WTC11 (cell line): ENCODE measurements at places on chromosomes 3 and 15. TPM values are rescaled to one million over a fixed set of nuclear protein-coding genes. Genes with fewer than 3 reads are reported as not detected.

ADIPOQ gene
- not detected in 3 replicates for total RNA-seq

DNA sequence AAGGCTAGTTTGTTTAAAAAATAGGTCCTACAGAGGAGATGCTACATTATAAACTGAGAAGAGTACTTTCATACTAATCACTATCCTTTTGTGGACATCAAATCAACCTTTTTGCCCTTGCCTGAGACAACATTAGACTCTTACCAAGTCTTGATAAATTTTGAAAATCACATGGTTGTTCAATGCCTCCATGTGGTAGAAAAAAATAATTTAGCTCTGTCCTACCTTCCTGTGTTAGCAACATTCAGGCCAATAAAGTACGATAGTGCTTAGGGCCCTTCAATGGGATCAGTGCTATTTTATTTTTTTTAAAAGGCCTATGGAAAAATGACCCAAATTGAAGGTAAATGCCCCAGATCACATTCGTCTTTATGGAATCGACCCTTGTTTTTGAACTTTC, 5.0 kb upstream of the UBE2E1 start:
- no peak for DNase-seq

- DNase-seq = no peak
Measured at GRCh38 chr3:158381262-158381868, 189.6 kb upstream of the MLF1 start.

DNA sequence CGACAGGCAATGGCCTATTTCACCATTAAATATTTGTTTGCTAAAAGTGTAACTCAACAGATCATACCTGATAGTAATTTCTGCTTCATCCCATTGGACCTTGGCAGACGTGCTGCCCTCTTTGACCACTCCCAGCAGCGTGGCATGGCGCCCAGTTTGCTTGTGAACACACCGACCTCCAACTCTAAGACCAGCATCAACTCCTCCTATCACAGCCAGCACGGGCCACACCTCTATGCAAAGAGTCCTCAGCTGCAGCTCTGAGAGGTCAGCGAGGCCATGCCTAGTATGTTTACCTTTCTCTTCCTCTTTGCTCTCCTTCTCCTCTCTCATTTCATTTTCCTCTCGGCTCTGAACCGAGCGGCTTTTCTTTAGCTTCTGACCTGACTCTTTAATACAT, 80.6 kb downstream of the FBXL22 start:
- DNase-seq = no peak

- no peak for DNase-seq
Measured at GRCh38 chr3:122271246-122271898, 53.7 kb upstream of the CSTA start.

GRCh38 chr3:77096966-77097890, 57.3 kb downstream of the ROBO2 start:
- DNase-seq = no peak
